Hematopoietic multipotent progenitor cell (in vitro differentiated cells): ENCODE measurements at places on chromosomes 2 and 18.
A peak's percentile ranks its signal among the peaks of the same experiment; 100 is the strongest.

DNA sequence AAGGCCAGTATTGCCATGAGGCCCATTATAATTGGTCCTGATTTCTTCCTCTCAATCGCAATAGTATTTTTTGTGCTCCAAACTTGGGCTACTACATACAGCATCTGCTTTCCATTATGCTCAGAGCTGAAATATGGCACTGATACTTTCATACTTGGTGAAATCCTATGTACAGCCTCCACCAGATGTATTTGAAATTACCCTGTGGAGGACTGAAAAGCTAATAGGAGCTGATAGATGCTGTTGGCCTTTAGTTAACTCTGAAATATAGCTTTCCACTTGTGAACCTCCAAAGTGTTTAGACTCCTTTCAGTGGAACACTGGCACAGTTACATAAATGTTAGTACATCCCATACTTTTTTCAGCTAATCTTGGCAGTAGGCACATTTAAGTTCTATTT lies 205.7 kb downstream of the NEDD4L start:
- DNase-seq = no peak

DNA sequence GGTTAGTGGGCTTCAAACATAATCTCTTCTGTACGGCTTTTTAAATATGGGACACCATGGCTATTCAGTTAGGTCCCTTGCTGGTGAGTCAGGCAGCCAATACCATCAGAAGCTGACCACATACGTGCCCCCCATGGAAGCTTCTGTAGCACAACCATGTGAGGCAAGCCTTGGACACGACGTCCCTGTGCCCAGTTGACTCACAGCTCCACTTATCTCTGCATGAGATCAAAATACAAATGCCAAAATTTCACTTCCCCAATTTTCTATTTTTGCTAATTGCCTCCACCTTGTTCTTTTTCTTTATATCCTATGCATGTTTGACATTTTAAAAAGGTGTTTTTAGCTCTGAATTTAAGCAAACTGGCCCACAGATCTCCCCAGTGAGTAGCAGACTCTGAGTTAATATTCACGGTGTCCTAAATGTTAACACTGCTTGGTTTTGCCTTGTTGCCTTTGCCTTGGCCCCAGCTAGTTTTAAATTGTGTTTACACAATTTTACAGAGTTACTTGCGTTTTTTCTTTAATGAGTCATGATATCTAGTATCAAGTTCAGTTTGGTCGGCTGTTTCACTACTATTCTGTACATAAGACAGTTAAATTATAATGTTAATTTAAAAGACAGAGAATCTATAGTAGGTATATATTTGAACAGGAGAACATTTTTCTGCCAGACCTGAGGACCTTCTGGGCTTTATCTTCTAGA lies 77.5 kb downstream of the CDCA7 start:
- DNase-seq = no peak

- DNase-seq = no peak
These were observed 129.2 kb downstream of the MTX2 start for GRCh38 chr2:176398243-176399073.

DNA sequence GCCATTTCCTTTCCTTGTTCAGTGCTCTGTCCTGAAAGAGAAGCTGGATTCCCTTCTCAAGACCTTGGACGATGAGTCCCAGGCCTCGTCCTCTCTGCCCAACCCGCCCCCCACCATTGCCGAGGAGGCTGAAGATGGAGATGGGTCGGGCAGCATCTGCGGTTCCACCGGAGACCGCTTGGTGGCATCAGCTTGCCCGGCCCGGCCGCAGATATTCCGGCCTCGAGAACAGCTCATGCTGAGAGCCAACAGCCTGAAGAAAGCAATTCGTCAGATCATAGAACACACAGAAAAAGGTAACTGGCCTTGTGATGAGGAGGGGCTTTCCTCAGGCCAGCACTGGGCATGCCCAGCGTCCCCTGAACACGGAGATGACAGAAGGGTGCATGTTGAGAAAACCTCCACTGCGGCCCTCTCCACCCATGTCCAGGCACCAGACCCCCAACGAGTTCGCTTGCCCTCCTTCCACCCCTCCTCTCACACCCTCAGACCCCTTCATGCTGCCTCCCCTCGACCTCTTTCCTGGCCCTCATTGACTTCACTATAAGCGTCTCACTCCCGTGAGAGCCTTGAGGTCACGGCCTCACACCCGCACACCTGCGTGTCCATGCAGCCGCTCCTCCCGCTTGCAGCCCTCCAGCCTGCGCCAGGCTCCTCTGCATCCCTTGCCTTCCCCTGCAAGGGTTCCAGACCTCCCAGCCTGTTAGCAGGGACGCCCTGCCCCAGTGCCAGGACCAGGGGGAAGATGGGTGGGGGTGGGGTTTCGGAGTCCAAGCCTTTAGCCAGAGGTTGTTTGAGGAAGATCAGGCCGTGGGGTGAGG lies 95.0 kb downstream of the DGKD start:
- peak; percentile 10 for DNase-seq

DNA sequence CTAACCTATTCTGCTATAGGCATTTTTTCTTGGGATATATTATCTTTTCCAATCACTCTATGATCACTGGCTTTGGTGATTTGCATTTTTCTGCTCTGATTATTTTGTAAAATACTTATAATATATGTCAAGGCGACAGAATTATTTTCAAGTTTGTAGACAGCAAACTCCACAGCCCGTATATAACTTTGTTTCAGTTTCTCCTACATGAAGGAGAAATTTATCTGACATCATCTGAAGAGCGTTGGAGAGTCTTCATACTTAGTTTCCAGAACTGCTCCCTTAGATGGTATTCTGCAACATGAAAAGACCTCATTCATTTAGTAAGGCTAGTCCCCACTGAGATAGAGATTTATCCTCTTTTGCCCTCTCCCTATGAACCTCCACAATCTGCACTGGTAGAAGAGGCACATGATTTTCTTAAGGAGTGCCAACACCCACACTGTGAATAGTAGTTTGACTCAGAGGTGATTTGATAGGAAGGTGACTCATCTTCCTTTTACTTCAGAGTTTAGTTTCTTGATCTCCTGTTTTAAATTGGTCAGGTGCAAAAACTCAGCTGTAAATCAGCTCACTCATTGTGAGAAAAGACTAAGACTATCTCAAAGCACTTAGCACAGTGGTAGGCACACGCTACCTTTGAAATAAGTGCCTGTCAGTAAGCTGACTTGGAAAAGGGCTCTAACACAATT lies 1848.6 kb upstream of the CELF4 start:
- peak; percentile 5 for DNase-seq

DNA sequence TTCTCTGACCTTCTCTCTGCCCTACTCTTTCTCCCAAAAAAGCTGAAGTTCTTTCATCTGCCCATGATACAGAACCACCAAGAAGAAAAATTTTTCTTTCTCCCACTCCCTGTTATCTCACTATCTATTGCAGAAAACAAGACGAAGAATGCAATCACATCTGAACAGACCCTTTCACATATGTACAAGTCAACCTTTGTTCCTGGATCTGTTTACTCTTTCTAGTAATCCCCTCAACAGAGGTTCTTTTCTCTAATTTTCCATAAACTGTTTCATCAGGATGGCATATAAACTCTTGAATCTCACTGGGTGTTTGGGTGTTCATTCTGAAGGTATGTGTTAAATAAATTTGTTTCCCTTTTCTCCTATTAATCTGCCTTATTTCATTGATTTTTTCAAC lies 1262.7 kb upstream of the NRXN1 start:
- no peak for DNase-seq

DNA sequence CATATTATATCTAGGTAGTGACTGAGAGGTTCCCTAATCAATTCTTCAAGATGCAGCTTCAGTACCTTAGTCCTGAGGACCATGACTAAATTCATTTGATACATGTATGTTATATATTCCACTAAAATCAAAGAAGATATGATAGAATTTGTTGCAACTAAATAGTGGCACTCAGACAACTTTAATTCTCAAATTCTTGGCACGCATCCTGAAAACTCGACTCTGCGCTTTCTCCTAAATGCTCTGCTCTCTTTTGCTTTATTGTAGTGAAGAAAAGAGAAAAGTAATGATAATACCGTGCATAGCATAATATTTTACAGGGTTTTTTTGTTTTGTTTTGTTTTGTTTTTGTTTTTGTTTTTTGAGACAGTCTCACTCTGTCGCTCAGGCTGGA lies 475.3 kb downstream of the ARHGAP15 start:
- no peak for DNase-seq
